ENCODE measurements at places on chromosomes 6 and 20.

DNA sequence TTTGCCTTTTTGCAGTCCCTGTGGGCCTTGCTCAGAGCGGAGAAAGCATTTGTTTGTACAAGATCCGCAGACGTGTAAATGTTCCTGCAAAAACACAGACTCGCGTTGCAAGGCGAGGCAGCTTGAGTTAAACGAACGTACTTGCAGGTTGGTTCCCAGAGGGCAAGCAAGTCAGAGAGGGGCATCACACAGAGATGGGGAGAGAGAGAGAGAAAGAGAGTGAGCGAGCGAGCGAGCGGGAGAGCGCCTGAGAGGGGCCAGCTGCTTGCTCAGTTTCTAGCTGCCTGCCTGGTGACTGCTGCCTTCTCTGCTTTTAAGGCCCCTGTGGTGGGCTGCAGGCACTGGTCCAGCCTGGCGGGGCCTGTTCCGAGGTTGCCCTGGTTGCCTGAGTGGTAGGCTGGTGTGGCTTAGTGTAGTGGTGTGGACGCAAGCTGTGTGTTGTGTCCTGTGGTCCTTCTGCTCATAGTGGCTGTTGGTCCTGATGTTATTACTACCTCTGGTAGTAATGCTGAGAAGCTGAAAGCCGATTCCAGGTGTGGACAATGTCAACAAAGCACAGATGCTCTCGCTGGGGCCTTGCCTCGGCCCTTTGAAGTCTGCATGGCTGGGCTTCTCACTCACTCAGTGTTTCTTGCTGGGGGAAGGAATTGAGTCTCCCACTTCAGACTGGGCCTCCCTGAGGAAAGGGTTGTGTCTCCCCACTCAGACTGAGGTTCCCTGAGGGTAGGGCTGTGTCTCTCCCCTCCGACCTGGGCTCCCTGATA lies 12.1 kb downstream of the VEGFA start:
- no peak for DNase-seq

GRCh38 chr6:144809120-144809519 lies 524.0 kb downstream of the UTRN start:
- no peak for DNase-seq

GRCh38 chr6:166244353-166245045 lies 63.7 kb downstream of the PRR18 start:
- DNase-seq, result no peak

- no peak for DNase-seq
Observed at GRCh38 chr6:105967917-105968602, 118.1 kb upstream of the PRDM1 start.

DNA sequence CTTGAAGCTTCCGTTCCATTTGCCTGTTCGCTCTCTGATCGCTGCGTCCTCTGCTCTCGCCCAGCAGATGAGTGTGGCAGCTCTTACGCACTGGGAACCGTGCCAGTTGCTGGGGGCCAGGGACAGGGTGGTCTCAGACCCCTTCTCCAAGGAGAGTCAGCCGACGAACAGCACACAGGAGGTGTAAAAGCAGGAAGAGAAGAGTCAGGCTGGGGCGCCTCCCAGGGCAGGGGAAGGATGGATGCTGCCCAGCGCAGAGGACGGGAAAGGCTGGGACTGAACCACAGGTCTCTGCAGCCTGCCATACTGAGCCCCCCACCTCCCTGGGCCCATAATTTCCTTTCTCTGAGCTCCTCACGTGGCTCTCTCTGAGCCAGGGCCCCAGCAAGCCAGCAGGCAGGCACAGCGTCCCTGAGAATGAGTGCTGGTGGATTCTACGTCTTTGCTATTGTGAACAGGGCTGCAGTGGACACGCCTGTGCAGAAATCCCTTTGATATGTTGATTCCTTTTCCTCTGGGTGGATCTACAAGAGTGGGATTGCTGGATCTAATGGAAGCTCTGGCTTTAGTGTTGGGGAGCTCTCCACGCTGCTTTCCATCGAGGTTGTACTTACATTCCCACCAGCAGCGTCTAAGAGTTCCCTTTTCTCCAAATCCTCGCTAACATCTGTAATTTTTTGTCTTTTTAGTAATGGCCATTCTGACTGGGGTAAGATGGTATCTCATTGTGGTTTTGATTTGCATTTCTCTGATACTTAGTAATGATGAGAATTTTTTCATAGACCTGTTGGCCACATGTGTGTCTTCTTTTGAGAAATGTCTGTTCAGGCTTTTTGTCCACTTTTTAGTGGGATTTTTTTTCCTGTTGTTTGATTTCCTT lies 104.1 kb downstream of the PSMB1 start:
- DNase-seq, result no peak

GRCh38 chr6:125245109-125245508 lies 56.7 kb downstream of the HDDC2 start:
- no peak for DNase-seq

- DNase-seq, result no peak
Observed at GRCh38 chr6:28474441-28475219, 31.3 kb upstream of the ZSCAN23 start.

- DNase-seq, result no peak
Observed at GRCh38 chr6:132651062-132651461, 7.9 kb downstream of the TAAR1 start.

DNA sequence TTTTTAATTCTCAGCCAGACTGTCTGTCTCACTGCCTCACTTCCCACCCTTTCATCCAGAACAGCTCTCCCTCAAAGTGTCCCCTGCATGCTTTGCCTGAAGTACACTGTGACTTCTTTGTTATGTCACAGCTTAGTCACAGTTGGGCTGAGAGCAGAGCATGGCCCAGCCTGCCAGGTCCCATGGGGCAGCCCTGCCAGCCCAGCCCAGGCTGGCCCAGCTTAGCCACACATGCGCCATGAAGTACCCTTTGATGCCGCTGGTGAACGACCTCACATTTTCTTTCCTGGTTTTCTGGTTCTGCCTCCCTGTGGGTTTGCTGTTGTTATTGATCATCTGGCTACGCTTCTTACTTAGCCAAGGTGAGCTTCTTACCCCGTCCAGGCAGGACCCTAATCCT lies at the start of gene ADIG:
ADIG (plus strand) TSS at position 185 of the 400 bp plus-strand sequence; CDS start at position 239, 54 bp downstream.
- no peak for DNase-seq

GRCh38 chr20:4626228-4626627 lies 95.5 kb upstream of the PRND start:
- DNase-seq, result no peak

- no peak for DNase-seq
Observed at GRCh38 chr6:37920667-37921066, 101.1 kb downstream of the ZFAND3 start.
